ENCODE measurements at places on chromosomes 16 and 17.

DNA sequence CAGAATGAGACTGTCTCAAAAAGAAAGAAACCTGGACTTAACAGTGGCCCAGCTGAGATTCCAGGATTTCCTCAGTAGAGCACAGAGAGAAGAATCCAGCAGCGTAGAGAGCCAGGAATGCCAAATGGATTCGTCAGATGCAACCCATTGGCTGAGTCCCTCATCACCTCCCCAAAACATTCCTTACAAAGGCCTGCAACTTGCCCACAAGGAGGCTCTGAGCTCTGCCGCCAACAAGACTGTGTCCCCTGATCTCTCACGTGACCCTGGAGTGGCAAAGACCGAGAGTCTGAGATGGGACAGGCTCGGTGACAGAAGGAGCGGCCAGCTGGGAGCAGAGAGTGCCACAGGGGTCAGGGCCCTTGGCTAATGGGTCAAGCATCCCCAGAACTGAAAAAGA is 6.9 kb upstream of the CHMP6 start:
- DNase-seq: peak; percentile 87

DNA sequence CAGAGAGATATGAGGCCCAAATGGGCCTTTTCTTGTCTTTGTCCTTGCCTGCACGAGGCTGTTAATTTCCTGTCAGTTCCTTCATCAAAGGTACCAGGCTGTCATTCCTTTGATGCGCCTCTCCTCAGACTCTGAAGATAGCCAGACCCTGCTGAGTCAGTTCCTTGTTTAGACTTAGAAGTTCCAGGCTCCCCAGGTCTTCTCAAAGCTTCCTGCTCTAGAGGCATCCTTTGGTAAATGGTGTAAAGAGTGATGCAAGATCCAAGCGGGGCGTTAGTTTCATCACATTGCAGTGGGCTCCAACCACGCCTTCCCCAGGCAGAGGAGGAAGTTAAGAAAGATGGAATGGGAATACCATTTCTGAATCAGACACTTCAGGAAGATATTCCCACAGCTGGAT is 4.0 kb upstream of the CDH11 start:
- peak; percentile 84 for DNase-seq

DNA sequence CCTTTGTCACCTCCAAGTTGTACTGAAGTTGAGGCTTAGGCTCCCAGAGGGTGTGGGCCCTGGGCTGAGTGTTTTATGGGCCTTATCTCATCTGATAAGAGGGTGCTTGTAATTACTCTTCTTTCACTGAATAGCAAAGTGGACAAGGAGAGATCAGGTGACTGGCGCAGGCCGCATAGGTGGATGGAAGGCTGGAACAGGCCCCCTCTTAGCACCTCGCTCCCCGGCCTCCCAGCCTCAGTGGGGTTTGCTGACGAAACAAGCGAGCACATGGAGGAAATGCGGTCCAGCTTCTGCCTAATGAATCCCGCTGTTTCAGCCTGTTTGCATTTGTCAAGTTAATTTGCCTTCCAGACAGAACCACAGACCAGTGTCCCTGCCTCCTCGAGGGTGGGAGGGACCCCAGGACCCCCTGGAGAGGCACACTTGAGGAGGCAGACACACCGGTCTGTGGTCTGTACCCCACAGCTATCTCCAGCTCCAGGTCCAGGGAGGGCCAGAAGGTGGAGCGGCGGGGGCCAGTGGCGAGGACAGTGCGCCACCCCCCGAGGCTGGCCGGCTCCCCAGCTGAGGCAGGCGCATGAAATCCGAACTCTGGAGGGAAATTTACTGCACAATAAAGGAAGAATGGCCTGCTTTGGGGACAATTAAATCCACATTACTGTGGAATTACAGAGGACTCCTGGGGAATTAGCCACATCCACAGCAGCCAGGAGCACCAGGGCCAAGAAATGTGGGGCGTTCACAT is 123.4 kb downstream of the NTN1 start:
- no peak for DNase-seq

- peak; percentile 59 for DNase-seq
These were observed 660 bp downstream of the RHBDF1 start for GRCh38 chr16:71540-72401.

DNA sequence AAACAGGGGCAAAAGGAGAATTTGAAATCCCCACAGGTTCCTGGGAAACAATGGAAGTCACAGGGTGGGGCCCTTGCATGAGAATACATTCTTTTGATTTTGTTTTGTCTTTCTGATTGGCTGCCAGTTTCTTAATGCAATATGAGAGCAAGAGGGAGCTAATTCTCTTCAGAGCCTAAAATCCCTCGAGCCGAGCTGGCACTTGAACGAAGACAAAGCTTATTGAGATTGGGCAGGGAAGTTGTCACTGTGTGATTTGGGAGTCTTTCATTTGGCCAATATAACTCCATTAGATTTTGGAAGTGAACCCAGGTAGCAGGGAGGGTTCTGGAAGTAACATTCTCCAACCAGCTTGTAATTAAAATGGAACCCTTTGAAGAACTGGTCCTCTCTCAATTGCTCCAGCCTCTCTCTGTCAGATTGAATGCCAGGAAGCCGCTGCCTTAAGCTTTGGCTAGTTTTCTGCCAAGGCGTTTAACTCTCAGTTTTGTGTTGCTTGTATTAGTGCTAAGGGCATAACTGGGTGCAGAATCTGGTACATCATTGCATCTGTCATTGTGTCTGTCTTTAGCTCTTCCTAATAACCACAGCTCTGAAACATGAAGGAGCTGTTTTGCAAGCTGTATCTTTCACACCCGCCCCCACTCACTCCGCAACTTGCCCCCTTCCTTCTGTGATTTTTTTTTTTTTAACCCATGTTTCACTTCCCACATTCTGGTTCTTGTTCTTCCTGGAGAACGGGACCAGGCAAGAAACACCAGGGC is 272.0 kb downstream of the MAF start:
- DNase-seq: no peak

GRCh38 chr16:70662991-70663523 is 16.7 kb downstream of the IL34 start:
- no peak for DNase-seq

- no peak for DNase-seq
These were observed 28.7 kb downstream of the USP31 start for GRCh38 chr16:23120562-23120961.

DNA sequence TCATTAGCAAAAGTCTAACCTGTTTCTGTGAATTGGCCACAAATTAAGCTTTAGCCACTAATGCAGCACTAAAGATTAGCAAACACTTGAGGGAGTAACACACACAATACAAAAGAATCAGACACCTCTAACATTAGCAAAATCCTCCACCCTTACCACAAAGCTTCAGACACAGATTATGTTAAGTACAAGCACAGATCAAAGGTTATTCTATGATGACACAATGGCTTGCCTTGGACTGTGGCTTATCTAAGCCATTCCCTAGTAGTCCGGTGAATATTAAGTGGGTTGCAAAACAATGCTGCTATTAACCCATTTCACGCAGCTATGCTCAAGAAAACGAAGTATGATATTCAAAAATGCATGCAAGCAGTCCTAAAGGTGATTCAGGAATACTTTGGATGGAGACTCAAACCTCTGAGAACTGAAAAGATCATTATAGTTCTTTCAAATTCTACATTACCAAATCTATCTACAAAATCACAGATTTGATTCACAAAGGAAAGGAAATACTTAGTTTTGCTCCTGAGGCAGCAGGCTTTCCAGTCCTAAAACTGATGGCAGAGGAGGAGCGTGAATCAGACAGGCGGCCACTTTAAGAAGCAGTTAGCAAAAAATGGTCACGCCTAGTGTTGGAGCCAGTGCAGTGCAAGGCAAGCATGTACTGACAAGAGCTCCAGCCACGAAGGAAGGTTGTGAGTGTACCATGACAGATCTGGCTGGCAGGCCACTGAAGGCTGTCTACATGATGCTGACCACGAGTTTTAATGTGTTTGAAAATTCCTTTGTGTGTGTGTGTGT is 67.2 kb downstream of the PARN start:
- peak; percentile 65 for DNase-seq

DNA sequence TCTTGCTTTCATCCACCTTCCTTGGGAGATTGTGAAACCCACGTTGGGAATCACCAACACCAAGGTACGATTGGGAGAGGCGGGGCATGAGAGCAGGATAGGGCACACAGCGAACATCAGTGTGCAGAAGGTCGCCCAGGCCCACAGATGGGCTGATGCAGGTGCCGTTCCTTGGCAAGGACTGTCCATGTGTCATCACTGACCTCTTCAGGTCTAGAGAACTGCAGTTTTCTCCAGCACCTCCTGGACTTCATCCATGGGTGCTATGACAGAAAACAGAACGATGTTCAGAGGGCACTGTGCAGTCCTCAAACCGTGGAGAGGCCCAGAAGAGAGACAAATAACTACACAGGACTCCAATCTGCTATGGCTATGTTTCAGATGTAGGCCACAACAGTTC is 23.9 kb upstream of the TAT start:
- no peak for DNase-seq

DNA sequence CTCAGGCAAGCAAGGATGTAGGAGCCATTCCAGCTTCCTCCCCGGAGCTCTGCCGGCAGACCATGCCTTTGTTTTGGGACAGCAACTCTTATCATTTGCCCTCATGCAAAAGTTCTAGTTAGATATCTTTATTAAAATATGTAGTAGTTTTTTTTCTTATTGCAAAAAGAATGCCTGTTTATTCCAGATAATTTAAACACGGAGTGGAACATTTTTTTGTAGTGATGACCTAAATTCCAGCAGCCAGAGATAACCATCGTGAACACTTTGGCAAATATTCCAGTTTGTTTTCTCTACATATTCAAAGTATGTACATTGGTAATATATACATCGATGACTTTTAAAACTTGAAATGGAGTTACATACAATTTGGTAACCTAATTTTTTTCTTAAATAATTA is 54.8 kb downstream of the CRISPLD2 start:
- peak; percentile 65 for DNase-seq

GRCh38 chr16:57262841-57263540 is 17.9 kb downstream of the ARL2BP start:
- DNase-seq: no peak

DNA sequence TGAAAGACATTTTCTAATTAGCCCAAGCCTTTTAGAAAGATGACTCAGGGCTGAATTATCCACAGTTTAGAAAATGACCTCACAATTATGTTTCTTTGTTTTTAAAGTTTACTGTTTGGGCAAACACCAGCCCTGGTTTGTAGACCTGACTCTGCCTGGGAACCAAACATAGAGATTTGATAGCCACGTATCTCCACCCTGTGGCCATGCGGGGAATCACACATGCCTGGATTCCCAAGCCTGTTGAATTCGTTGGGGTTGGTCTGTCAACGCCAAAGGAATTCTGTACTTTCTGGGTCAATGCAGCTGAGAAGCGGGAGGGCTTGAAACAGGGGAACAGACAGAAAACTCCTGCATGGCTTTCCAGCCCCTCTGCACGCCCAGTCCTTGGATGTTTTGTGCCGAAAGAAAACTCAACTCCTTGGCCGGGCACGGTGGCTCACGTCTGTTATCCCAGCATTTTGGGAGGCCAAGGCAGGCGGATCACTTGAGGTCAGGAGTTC is 26.9 kb downstream of the CD300A start:
- peak; percentile 61 for DNase-seq

DNA sequence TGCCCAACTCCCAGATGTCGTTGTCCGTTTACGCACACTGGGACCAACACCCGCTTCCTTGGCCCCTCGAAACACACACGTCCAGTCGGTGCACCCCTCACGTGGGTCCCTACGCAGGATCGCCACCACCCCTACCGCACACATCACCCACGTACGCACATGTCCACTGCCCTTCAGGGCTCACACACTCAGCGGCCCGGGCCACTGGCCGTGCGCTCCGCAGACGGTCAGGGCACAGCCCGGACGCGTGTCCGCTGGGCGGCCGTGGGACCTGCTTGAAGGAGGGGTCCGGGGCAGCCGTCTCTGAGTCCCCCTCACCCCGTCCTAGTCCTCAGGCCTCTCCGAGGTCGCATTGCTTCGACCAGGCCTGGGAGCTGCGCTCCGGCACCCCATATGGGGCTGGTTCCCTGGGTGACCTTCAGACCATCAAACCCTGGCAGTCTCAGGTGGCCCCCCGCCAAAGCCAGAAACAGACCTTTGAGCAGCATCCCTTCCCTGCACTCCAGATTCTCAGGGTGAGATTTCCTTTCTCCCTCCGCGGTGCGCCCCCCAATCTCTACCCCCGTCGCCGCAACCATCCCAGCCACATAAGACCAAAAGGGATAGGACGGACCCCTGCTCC is 914 bp upstream of the GPRC5B start:
- DNase-seq: no peak

DNA sequence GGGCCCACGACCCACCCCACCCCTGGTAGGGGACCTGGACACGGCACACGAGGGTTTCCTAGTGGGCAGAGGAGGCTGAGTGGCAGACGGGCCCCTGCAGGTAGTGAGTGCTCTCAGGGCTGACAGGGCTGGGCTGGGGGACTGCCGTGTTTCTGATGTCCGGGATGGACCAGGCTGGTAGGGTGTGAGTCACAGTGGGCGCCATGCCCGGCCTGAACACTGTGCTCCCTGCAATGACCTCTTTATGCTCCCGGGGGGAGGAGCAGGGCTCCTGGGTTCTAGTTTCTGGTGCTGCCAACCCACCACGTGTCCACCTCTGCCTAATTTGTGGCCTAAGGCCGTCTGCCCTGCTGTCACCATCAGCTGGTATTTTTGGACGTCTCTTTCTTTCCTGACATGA is 26.3 kb downstream of the ARHGAP23 start:
- DNase-seq: peak; percentile 80

- DNase-seq: no peak
These were observed 21.9 kb downstream of the CPPED1 start for GRCh38 chr16:12781777-12782176.

DNA sequence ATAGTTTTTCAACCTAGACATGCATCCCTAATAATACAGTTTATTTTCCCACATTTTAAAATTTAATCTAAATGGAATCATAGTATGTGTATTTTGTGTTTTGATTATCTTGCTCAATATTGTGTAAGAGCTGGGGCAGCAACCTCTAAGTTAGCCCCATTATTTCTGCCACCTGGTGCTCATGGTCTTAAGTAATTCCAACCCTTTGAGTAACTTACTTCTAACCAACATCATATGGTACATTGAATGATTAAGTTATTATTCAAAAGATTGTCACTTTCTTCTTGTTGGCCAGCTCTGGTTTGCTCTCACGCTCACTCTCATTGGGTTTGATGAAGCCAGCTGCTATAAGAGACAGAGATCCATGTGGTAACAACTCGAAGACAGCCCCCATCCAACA is 3.9 kb upstream of the KRTAP4-3 start:
- DNase-seq: no peak

- DNase-seq: no peak
These were observed 803 bp downstream of the APOBR start for GRCh38 chr16:28495098-28495793.

DNA sequence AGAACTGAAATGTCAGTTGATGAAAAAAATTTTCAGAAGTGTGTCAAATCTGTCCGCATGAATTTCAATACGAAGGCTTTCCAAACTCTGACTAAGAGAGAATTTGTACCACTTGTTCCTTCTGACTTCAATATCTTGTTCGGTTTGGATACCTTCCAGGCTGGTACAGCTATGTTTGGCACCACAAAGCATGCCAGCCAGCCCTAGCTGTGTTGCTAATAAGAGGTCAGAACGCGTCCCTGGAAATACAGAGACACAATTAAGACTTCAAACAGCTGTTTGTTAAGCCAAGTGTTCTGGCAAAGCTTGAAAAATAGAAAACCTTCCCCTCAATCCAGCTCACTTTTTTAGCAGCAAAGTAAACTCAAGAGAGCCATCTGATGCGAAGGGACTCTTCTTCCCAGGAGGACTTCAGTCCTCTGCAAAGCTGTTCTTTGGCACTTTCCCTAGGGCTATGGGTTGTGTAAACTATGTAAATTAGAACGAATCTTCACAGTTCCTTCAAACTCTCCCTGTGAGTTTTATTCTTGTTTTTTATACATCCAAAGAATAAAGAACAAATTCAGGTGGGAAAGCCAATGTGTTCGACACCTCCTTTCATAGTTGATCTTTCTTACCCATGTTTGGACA is 35.1 kb downstream of the GRB2 start:
- DNase-seq: no peak

GRCh38 chr16:88382491-88383400 is at the start of gene ZNF469:
Gene ZNF469 (plus strand): TSS chr16:88382959. CDS start chr16:88427471, 44,512 bp downstream.
- peak; percentile 34 for DNase-seq

Measured in iris pigment epithelial cell (primary cell).